ENCODE measurements at places on chromosomes 3 and 15.

GRCh38 chr15:29268706-29269484 lies 727 bp downstream of the NSMCE3 start:
- peak; percentile 40 for DNase-seq

- no peak for DNase-seq
Observed at GRCh38 chr15:25892126-25892525, 29.0 kb upstream of the ATP10A start.

GRCh38 chr3:53819163-53819868 lies 26.9 kb downstream of the CHDH start:
- DNase-seq: no peak

GRCh38 chr3:138686771-138687221 lies 78.2 kb downstream of the FAIM start:
- peak; percentile 95 for DNase-seq

GRCh38 chr3:53154881-53155285 lies 6.1 kb upstream of the PRKCD start:
- no peak for DNase-seq

GRCh38 chr3:138359148-138359918 lies 11.0 kb downstream of the MRAS start:
- no peak for DNase-seq

DNA sequence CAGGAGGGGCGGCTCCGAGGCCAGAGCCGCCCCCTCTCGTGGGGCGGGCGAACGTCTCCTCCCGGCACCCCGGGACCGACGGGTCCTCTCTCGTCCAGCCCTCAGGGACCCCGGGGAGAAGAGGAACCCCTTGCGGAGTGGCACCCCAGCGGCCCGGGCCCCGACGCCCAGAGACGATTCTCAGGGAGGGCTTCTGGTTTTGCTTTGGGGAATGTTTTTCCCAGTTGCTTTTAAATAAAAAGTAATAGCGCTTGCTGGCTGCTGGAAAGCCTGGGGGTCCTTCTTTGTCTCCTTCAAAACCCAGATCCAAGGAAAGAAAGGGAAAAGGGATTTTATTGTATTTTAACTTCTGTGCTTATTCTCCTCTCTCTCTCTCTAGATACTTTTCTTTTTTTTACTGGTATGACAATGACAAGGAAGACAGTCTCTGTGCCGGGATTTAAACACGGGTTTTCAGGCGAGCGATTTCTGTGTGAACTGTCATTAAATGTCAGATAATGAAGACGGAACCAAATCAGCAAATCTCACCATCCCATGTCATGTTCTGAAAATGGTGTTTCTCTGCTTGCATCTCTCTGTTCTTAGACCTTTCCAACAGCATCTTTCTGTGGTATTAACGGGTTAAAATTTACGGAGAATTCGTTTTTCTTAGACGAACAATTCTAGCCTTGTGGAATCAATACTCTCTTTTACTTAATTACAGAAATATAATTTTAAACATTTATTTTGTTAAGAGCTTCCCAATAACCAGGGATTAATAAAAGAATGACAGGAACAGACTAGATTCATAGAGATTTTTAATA lies 530 bp upstream of the PCOLCE2 start:
- no peak for DNase-seq

DNA sequence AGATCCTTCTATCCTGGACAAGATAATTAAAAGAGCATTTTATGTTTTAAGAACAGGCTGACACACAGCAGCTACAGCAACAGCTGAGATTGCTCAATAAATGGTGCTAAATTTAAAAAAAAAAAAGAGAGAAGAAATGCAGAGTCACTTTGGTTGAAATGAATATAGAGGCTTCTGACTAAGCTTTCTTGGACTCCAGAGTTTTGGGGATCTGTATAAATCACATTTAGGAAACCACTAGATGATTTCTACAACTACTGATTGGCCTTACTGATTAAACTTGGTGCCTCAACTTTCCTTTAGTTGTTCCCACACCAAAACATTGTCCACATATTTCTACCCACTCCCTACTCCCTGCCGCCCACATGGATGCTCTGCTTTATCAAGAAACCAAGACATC lies 132.9 kb upstream of the ZBTB20 start:
- DNase-seq: peak; percentile 59

DNA sequence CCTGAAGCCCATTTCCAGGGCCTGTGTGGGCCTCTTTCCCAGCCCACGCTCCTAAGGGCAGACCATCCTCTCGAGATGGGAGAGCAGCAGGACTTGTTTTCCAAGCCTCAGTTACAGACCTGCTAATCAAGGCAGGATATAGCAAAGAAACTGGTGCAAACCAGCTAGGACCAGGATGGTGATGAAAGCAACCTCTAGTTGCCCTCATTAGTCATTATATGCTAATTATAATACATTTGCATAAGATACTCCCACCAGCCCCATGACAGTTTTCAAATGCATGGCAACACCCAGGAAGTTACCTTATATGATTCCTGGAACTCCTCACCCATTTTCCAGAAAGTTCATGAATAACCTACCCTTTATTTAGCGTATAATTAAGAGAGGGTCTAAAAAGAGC lies 34.4 kb upstream of the TRH start:
- DNase-seq: no peak

- DNase-seq: peak; percentile 93
Observed at GRCh38 chr15:38002883-38003477, 68.5 kb downstream of the TMCO5A start.

DNA sequence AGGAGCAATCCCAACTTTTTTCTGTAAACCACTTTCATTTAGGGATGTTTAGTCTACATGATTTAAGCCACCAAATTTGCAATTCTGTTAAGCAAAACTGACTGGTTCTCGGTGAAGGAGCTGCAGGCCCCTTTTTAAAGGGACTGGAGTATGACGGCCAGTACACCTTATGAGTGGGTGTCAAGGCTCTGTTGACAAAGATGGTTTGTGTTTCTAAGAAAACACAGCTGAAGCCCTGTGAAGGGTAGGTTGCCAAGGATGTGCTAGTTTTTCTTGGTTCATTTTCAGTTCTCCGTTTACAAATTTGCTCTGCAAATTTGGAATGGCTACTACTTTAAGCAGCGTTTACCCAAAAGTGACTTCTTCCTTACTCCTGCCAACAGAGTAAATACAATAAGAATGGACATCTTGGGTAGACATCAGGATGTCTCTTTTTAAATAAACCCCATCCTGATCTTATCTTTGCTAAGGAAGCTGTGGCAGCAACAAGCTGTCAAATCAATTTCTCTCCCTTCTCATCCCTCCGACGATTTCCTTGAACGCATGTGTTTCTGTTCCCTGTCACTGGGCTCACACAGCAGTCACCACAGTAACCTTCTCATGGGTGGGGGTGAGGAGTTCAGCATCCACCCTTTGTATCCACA lies 58.2 kb upstream of the CMTM8 start:
- DNase-seq: no peak

DNA sequence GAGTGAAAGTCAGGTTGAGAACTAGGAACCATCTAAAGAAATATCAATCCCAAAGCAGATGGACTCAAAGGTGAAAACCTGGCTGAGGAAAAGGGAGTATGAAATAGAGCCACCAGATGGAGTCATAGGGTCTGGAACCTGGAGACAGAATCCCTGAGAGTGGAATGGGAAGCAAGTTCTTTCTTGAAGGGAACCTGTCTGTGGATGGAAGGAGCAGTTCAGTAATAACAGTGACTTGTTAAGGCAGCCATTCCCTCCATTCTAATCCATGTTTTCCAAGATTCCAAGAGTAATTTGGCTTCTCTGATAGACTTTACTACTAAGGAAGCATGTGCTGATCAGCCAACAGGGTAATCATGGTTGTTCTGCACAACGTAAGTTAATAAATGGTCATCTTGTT lies 22.5 kb upstream of the AQP9 start:
- DNase-seq: peak; percentile 26

GRCh38 chr3:123920383-123920782 lies 36.3 kb upstream of the MYLK start:
- DNase-seq: no peak

- peak; percentile 55 for DNase-seq
Observed at GRCh38 chr3:49295489-49296058, 18.5 kb upstream of the C3orf62 start.

DNA sequence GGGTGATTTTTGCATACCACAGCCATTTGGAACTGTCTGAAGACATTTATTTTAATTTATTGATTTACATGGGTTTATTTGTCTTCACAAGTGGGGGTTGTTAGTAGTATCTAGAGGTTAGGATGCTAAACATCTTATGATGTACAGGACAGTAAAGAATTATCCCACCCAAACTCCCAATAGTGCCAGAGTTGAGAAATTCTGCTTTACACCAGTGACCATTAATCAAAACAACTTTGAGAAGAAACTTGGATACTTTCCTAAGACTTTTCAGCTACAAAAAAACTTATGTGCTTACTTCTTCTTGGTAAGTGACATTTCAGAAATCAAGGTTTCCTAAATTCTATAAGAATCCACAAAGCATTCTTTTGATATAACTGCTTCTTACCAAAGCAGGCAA lies 156.7 kb downstream of the SUCLG2 start:
- no peak for DNase-seq

DNA sequence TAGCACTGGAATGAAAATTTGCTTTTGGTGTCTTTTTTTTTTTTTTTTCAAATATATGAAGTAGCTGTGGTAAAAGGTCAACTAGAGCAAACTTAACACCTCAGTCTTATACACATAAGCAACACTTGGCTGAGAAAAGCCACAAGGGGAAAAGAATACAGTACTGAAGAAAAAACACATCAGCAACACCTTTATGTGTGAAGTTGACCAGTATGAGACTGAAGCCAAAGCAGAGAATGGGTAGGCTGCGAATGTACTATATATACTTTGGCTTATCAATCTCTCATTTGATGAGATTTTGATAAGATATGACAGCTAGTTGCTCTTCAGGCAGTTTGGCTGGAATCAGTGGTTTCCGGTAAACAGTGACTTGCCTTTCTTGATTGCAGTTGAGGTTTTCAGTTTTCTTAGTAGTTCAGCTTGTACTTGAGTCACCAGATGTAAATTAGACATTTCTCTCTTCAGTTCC lies 22.0 kb upstream of the ZCWPW2 start:
- peak; percentile 26 for DNase-seq

DNA sequence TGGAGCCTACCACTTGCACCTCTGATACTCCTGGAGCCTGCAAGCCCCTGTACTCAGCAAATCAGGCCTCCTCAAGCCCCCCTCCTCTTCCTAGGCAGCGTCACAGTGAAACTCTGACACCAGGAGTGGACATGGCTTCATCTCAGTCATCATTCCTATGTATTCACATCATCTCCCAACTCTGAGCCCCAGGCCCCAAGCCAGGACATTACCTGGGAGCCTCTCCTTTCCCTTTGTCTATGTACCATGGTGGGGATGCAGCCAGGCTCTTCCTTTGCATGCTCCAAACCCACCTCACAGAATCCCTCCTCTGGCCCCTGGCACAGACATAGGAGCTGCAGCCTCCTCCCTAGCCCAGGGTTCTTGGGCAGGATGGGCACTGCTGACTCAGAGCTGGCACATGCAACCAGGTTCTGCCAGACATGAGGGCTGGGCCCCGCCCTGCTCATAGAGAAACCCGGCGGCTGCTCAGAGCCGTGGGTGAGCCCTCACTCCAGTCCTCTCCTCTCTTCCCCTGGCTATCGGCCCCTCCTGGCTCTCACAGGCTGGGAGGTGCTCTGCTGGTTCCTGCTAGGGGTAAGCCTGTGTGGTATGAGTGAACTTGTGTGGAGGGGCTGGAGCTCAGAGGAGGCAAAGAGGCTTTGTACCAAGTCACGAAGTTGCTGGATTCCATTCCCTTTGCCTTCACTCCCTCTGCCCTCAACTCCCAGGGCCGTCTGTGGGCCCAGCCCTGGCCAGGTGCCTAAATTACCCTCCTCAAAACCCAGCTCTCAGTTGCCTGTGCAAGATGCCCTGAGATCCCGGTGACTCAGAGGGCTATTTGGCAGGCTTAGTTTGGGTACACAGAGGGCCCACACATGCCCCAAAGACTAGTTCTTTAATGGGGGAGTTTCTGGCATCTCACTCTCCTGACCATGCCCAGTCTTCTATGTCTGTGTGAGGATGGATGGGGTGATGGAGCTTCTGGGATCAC lies 1.9 kb upstream of the PLCD1 start:
- DNase-seq: no peak

GRCh38 chr3:97910931-97911351 lies 61.3 kb downstream of the RIOX2 start:
- DNase-seq: peak; percentile 25

GRCh38 chr15:69829974-69830373 lies 267.7 kb downstream of the TLE3 start:
- no peak for DNase-seq

- no peak for DNase-seq
Observed at GRCh38 chr15:87032295-87032694, 952.6 kb downstream of the AGBL1 start.

- peak; percentile 53 for DNase-seq
Observed at GRCh38 chr15:78059110-78059839, 18.2 kb downstream of the TBC1D2B start.

GRCh38 chr3:41448396-41448795 lies 249.1 kb downstream of the CTNNB1 start:
- DNase-seq: no peak

- peak; percentile 80 for DNase-seq
Observed at GRCh38 chr3:14031271-14031670, 93.4 kb downstream of the CHCHD4 start.

DNA sequence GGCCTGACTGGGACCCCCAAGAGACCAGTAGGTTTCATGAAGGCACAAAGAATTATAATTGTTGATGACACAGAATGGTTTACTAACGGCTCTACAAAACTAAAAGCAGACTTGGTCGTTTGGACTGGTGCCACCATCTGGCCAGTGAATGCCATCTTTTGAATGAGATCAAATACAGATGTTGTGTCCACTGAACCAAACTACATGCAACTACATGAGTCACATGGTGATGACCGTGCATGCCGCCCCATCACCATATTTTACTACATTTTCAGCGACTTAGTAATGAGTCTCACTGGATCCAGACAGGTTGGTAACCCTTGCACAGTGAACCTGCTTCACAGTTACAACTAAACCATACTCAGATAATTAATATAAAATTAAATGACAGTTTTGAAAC lies 803.3 kb downstream of the DIPK2A start:
- no peak for DNase-seq

DNA sequence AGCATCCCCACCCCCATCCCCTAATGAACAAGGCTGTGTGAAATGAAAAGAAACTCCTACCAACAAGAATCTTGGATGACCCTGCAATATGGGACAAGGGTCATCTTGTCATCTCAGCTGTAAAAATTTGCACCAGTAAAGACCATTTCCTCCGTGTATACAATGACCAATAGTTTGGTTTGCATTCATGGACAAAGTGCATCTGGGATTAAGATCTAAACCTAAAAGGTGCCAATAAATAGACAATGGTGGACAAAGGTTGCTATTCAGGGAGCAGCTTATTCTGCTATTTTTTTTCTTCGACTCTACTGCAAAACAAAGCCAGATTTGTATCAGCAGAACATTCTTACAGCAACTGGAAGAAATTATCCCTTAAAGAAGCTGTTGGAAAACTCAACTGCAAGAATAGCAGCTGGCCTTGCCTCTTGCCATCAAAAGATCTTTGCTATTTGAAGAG lies 8.0 kb downstream of the MGLL start:
- no peak for DNase-seq

GRCh38 chr3:66393333-66394005 lies 107.4 kb downstream of the LRIG1 start:
- peak; percentile 80 for DNase-seq

Data from choroid plexus epithelial cell (primary cell).